ENCODE measurements at places on chromosomes 1 and 21.
A peak's percentile ranks its signal among the peaks of the same experiment; 100 is the strongest.

GRCh38 chr1:230277201-230278025 is 148.7 kb downstream of the PGBD5 start:
- DNase-seq, result no peak

DNA sequence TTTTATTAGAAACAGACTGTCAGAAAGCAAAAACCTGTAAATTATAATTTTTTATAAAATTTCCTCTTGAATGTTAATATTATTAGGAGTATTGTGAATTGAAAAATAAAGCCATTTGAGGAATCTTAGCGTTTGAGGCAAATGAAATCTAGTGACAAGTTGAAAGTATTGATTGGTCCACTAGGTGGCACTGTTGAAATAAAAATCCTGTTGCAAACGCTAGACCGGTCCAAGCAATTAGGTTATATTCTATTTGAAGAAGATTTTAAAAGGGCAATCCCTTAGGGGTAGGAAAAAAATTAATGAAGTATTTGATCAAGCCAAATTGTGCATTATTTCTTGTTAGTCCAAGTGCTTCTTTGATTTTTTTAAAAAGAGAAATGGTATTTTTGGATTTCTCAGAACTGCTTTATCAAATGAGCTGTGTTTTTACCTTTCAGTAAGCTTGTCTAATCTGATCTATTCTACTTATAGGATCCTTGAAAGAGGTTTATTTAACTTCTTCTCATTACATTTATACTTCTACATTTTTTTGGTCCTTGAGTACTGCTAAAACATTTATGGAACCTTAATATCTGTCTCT is 57.7 kb downstream of the ATG4C start:
- DNase-seq, result no peak

DNA sequence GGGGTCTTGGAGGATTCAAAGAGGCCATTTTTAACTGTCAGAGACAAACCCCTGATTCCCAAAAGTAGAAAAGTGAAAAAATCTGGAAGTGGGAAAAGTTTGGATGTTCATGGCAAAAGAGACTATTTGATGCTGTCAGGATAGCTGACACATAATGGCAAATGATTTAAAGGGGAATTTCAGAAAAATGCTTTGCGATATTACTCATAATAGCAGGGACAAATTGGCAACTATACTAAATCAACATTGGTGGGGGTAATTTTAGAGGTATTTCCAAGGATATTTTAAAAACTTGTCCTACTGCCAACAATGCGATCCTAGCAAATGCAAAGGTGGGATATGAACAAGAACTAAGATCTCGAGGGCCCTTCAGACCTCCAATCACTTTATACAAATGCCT is 5.3 kb upstream of the GSTM4 start:
- DNase-seq, result no peak

DNA sequence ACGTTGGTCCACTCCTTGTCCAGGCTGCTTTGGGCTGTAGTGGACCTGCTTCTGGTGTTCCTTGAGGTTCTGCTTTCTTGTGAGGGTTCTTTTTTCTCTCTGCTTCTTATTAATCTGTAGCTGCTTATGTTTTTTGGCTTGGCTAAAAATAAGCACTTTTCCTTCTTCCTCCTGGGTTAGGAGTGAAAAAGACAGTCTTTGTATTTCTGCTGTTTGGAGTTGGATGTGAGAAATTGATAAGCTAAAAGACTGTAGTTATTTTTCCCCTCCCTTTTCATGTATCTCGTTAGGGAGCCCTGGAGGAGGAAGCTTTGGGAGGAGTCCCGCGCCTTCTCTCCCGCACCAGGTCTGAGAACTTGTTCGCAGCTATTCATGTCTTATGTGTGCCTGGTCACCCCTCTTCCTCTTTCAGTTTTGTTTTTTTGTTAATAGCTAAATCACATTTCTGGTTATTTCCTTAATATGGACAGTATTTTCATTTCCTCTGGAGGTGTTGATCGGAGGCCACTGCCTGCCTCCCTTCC is 79.0 kb downstream of the GALNT2 start:
- no peak for DNase-seq

GRCh38 chr1:216606047-216606637 is 117.1 kb downstream of the ESRRG start:
- no peak for DNase-seq

GRCh38 chr21:45920824-45921600 is 60.6 kb upstream of the COL6A1 start:
- no peak for DNase-seq

DNA sequence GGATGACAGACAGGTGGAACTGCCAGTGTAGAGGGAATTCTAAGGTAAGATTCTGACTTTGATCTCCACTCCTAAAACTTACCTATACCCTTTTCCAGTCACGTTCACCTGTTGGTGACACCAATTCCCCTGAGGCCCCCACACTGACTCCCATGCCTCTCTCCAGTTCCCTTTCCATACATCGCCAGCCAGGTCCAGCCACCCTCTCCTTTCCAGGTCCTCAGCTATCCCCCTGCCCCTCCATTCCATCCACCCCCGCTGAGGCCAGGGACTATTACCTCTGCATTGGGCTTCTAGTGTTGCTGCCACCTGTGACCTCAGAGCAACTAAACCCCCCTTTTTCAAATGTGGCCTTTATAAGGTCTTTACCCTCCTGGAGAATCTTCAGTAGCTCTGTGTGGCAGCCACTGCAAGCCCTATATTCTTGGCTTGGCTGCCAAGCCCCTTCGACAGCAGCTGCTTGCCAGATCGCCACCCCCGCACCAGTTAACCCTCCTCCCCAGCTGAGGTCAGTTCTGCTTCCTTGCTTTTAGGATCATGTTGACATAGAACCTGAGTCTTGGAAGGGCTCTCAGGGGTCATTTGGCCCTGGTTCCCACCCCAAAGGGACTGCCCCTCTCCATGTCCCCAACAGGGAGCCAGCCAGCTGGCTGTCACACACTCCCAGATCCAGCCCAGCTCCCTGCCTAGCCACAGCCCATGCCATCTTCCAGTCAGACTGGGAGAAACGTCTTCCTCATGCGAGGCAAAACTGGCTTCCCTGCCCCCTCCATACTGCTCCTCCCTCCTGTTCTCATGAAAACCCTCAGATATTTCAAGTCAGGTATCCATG is 14.7 kb downstream of the CSF1 start:
- no peak for DNase-seq

GRCh38 chr21:16102113-16102512 is 372.3 kb downstream of the USP25 start:
- DNase-seq, result no peak

- no peak for DNase-seq
These were observed at the start of gene GBP1 for GRCh38 chr1:89065079-89065868. Gene GBP1, minus strand, starts transcription at chr1:89065208. Its CDS starts 1,974 bp downstream, at chr1:89063234.

DNA sequence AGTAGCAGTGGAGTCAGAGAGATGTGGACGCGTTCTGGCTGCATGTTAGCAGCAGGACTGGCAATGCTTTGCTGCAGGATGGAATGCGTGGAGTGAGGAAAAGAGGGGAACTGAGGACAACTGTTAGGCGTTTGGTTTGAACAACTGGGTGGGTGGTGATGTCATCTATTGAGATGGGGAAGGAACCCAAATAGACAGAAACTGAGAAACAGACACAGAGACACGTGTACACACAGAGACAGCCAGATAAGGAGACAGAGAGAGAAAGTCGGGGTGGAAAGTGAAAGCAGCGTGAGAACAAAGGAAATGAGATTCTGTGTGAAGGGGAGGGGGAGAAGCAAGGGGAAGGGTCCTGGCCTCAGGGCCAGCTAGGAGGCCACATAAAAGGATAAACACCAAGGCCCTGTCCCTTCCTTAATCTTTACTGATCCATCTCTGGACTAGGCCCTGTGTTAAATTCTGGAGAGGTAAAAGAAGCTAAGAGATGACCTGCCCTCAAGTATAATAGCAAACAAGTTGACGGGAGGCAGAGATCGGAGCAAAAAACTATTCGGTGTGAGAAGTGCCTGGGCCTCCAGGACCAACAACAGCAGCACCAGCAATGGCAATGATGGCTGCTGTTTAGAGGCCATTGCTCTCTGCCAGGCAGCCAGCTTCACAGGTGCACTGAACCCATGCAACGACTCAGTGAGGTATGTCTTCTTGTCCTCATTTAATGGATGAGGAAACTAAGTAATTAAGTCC is 31.6 kb downstream of the VWA5B1 start:
- DNase-seq, result peak; percentile 10

DNA sequence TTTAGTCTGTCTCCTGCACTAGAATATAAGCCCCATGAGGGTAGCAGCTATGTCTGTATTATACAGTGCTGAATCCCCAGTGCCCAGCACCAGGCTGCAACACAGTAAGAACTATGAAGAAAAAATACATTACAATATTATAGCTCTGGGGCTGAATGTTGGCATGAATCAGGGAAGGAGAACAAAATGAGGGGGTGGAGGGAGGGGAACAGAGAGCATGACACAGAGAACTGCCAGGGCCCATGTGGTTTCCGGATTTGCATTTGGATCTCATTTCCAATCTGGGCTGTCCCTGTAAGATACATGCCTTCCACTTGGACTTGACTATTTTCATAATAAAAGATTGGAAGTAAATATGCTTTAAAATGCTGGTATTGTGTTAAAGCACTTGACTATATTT is 35.8 kb downstream of the C1orf198 start:
- no peak for DNase-seq

GRCh38 chr1:62068416-62068843 is 126.2 kb upstream of the L1TD1 start:
- DNase-seq, result no peak

DNA sequence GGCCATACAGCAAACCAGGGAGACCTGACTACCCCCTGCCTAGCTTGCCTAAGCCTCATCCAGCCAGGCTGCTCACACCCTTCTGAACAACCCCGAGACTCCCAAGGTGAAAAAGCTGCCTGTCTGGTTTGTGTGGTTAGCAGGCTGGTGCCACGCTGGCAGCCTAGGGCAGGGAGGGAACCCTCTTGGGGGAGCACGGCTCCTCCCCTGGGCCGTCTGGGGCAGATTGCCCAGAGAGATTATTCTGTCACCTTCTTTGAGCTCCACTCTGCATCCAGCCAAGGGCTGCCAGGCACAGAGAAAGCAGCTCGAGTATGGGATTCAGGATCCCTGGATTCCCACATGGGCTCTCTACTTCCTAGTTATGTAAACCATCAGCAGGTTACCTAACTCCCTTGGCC is 27.5 kb upstream of the TCEA3 start:
- DNase-seq, result no peak

- DNase-seq, result no peak
These were observed 7.4 kb downstream of the KYAT3 start for GRCh38 chr1:88985032-88985431.

GRCh38 chr1:24348196-24348595 is 29.0 kb downstream of the GRHL3 start:
- no peak for DNase-seq

DNA sequence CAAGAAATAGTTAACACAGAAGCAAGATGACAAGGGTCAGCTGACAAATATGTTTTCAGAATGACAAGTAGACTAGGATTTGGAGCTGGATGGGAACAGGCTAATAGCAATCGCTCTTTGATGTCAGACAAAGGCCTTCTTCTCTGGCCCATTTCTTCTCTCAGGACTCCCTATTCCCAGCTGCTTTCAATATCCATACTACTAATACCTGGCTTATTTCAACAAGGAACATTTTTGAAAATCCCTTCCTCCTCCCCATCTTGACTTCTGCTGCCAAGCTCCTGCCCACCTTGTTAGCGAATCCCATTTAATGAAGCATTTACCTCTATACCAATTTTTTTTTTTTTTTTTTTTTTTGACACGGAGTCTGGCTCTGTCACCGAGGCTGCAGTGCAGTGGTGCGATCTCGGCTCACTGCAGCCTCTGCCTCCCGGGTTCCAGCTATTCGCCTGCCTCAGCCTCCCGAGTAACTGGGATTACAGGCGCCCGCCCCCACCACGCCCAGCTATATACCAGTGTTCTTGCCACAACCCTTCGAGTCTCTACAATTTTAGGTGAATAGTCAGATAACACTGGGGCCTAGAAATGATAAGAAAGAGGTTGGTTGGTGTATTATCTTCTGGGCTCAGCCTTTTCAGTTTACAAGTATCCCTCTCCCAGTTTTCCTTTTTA is 68.4 kb downstream of the MACF1 start:
- DNase-seq, result no peak

DNA sequence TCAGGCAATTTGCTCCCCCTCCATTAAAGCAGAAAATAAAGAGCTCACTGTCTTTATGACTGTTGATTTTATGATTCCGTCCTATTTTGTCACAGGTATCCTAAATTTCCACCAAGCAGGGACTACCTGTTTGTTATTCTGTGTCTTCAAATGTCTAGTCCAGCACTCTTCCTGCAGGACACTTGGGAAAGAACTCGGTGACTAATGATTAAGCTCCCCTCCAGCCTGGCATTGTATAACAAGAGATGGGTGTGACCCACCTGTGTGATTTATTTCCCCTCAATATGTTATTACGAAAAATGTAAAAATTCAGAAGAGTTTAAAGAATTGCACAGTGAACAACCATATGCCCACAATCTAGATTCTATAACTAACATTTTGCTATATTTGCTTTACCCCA is 42.9 kb upstream of the LRRN2 start:
- DNase-seq, result no peak

- no peak for DNase-seq
These were observed 15.3 kb upstream of the TGFBR3 start for GRCh38 chr1:91901231-91901630.

DNA sequence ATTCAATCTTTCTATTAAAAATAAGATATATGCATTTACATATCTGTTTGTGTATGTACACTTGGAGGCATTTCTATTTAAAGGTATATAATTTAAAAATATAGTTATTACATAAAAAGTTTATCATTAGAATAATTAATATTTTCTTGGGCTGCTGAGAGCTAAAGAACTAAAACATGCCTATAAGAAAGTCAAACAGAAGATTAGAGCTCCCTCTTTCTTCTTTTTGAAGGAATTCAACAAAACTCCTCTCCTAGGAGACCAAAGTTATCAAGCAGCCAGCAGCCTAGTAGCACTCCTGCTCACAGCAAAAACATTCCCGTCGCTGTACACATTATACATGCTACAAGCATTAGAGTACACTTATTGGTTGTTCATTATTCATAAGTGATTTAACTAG is 216.4 kb downstream of the VAV3 start:
- no peak for DNase-seq

DNA sequence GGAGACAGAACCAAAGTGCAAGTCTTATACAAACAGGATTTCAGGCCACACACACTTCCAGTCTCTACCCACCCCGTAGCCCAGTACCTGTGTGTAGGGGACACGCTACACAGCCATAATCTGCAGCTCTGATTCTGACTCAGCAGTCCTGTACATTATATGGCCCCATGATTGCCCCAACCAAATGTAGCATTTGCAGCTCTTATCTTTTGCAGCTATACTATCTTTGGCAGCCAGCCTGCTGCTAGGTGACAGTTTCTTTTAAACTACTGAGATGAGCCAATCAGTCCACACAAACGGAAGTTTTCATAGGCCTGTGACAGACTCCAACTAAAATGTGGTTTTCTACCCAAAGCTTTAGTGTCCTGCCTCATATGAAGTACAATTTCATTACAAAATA is 259.6 kb upstream of the ST6GALNAC5 start:
- no peak for DNase-seq

GRCh38 chr1:151813271-151813977 is 8.2 kb upstream of the LINGO4 start:
- DNase-seq, result no peak

DNA sequence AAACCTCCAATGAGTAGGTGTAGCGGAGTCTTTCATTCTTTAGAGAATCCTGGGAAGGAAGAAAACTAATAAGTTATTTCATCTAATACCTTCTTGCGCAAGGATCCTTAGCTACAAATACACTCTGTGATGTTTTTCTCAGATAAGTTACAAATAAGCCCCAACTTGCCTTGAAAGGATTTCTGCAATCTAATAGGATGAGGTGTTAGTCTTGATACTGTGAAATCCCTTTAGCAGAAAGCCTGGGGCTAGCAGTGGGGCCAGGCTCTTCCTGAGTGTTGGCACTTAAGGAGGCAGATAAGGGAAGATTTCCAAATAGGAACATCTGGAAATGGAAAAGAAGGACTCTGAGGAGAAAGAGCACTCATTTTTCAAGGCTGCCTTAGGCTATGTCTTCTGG is 168.0 kb upstream of the DAB1 start:
- DNase-seq, result no peak
